ENCODE measurements at places on chromosomes 5 and 9.

DNA sequence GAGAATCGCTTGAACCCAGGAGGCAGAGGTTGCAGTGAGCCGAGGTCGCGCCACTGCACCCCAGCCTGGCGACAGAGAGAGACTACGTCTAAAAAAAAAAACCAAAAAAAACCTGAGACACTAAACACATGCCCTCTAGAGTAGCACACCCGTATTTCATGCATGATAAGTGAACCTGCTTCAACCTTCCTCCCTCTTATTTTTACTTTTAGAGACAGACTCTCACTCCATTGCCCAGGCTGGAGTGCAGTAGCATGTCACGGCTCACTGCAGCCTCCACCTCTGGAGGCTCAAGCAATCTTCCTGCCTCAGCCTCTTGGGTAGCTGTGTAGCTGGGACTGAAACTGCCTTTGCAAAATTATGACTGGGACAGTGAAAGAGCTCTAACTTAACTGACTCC lies 17.6 kb upstream of the NANS start:
- DNase-seq, result no peak

DNA sequence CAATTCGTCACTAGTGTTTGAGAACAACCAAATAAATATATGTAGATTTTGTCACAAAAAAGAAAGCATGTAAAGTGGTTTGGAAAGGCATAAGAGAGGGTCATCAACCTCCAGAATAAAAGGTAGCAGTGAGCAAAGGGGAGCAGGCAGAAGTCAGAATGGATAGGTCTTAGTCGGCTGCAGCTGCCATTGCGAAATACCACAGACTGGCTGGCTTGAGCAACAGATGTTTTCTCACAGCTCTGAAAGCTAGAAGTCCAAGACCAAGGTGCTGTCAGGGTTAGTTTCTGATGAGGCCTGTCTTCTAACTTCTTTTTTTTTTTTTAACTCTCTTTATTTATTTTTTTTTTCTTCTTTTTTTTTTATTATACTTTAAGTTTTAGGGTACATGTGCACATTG lies 208.1 kb upstream of the PIK3R1 start:
- peak; percentile 80 for DNase-seq

DNA sequence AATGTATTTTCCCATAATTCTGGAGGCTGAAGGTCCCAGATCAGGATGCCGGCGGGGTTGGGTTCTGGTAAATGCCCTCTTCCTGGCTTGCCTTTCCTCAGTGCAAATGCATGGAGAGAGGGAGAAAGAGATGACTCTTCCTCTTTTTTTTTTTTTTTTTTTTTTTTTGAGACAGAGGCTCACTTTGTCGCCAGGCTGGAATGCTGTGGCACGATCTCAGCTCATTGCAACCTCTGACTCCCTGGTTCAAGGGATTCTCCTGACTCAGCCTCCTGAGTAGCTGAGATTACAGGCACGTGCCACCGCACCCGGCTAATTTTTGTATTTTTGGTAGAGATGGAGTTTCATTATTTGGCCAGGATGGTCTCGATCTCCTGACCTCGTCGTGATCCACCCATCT lies 300.0 kb upstream of the TAS2R1 start:
- no peak for DNase-seq

- peak; percentile 16 for DNase-seq
Measured at GRCh38 chr9:83920469-83920926, 734 bp downstream of the KIF27 start.

All from GM04504 (cell line).